Keratinocyte (primary cell): ENCODE measurements at places on chromosomes 2 and 18. TPM values are rescaled to one million over a fixed set of nuclear protein-coding genes. Genes with fewer than 3 reads are reported as not detected.

DNA sequence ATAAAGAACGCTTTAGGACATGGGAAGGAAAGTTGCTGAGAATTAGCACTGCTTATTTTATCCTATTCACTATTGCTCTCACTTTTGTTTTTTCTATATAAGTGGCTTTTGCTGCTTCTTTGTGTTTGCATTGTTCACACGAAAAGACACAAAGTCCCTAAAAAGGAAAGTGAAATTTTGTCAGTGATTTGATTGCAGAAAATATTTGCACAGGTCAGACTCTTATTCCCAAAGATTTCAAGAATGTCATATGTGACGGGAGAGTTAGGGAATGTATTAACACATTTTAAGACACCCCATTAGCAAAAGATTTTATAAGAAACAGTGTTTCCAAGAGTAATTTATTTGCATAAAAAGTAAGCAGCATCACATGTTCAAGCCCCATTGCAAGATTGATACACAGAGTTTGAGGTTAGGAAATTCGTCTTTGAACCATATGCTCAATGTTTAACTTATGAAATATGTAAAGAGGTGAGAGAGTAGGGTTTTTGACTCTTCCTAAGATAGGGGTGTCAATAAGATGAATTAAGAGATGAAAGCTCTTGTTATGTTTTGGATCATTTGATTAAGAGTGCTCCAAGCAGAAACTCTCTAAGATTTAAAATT is 57.0 kb downstream of the CCDC102B start:
- no peak for DNase-seq

ASB18 gene
- not detected in 3 replicates for polyA plus RNA-seq

DNA sequence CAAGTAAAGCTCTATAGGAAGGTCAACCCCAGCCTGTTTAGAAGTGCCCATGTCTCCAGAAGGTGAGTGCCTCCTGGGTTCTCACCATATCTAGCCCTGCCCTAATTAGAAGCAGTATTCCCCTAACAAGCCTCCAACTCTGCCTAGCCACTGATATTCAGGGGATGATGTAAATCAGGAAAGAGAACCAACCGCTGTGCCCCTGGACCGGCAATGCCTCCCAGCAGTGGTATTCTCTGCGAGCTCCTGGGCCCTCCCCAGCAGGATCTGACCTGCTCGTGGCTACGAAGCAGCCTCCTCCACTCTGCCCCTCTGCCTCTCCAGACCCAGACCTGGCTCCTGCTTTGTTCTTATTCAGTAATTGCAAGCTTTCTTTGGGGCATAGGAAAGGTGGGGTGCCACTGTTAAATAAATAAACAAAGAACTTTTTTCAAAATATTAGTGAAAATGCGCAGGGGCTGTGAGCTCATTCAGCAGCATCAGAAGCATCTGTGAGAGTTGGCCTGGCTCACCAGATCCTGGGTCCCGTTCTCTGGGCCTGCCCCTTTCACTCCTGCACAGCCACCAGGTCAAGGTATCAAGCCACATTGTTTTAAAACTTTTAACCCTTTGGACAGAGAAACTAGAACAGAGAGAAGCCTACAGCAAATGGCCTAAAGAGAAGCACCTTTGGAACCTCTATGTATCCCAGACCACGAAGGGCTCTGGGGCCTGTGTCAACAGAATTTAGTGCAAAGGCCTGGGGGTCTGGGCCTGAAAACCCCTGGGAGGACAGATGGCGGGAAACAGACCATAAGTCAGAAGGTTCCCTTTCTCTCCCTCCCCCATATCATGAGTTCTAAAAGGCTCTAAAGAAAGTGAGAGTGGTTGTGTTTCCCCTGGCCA is 11.9 kb downstream of the MREG start:
- no peak for DNase-seq

GRCh38 chr2:14693874-14694273 is 61.4 kb downstream of the LRATD1 start:
- DNase-seq = no peak

- no peak for DNase-seq
Observed at GRCh38 chr2:226802573-226802972, 3.0 kb upstream of the IRS1 start.

DNA sequence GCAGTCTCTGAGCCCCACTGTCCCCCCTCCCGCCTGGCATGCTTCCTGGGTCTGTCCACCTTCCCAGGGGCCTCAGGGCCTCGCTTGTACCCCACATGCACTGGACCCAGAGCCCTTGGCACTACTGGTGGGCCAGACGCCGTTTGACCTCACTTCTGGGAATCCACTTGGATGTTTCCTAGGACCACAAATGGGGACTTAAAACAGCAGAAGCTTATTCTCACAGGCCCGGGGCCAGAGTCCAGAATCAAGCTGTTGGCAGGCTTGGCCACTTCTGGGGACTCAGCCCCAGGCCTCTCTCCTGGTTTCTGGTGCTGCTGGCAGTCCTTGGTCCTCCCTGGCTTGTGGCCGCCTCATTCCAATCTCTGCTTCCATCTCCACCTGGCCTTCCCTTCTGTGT is 19.6 kb downstream of the ANO7 start:
- no peak for DNase-seq

CDH20 gene
- not detected in 3 replicates for polyA plus RNA-seq

DNA sequence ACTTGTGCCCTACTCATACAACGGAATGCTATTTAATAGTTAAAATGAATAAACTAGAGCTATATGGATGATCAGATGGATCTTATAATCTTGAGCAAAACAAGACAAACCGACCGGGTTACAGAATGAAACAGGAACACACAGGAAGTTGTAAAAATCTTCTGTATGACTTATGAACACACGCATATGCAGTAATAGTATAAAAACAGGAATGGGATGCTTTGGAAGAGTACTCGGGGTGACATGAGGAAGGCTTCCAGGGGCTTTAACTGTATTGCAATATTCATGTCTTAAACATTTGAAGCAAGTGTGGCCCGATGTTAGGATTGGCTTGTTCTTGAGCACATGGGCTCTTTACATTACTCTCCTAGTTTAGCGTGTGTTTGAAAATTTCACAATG is 14.9 kb upstream of the E2F6 start:
- DNase-seq = no peak

DNA sequence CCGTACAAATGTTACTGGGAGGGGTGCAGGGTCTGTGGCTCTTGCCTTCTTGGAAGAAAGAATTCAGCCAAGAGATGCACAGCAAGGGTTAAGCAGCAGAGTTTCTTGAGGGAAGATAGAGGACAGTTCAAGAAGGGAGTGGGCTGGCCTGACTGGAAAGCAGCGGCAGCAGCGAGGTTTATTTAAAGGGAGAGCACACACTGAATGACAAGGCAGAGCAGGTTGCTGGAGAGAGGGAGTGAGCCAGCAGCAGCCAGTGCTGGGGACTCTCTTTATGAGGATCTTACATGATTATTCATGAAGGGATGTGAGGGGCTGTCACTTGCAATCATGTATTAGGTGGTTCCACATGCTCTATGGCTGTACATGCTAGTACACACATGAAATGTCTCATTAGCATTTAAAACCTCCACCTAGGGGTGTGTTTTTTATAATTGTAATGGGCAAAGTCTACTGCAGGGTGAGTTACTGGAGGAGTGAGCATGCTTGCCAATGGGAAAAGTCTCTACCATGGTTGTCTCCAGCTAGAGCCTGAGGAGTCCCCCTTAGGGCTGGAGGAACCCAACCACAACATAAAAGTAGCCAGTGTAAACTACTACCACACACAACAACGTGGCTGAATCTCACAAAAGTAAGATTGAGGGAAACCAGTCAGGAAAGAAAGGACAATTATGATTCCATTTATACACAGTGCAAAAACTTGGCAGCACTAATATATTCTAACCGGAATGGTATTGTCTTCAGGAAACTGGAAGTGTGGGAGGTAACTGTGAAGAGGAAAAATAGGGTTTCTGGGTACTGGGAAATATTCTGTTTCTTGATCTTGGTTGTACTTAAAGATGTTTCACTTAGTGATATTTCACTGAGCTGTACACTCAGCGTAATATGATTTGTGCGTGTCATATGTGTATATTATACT is 87.6 kb upstream of the FAM110C start:
- no peak for DNase-seq

- no peak for DNase-seq
Observed at GRCh38 chr2:24007693-24008092, 2.2 kb upstream of the MFSD2B start.

NT5DC4 gene
- 0.03 to 1.00 TPM (median 0.07 TPM) in 3 replicates for polyA plus RNA-seq

DNA sequence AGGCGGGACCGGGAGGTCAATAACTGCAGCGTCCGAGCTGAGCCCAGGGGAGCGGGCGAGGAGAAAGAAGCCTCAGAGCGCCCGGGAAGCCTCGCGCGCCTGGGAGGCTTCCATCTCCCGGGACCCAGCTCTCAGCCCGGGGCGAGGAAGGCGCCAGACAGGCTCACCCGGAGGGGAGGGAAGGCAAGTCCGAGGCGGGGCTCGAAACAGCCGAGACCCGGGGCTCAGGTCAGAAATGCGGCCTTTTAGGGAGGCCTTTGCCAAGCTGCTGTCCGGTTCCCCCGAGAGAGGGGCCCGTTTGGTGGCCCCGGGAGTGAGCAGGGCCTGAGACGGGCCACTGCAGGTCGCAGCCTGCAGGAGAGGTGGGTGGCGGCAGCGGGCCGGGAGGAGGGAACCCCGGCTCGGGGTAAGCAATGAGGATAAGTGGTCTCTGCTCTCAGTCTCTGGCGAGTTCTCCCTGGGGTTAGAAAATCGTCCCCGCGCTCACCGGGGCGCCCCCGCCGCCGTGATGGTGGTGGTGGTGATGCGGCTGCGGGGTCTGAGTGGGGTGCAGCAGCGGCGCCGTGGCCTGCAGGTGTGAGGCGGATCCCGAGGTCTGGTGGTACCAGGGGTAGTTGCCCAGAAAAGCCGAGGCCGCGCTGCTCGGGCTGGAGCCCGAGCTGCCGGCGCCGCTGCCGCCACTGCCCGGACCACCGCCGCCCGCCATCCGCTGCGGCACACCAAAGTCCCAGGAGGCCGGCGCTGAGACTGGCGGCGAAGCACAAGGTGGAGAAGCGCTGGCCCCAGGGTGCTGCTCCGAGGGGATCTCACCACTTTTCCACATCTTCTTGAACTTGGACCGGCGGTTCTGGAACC is 2.4 kb downstream of the DLX2 start:
- no peak for DNase-seq

DNA sequence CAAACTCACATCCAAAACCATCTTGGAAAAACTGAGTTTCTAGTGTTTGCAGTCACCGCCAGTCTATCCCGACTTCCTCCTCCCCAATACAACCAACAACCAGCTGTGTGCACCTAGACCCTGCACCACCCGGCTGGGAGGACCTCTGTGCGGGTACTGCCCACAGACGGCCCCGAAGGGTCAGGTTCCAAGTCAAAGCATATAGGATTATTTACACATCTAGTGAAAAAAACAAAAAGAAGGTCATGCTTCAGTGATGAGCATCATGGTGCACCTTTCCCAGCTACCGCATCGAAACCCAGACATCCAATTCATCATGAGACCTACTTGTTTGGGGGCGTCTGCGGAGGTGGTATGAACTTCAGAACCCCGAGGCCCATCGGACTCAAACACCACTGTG is 124.8 kb downstream of the ZNF516 start:
- no peak for DNase-seq

GRCh38 chr2:234252772-234253171 is 202.3 kb downstream of the SPP2 start:
- DNase-seq = no peak

SP140 gene
- polyA plus RNA-seq = 0.95 to 1.2 TPM (median 0.95 TPM) in 3 replicates

DNA sequence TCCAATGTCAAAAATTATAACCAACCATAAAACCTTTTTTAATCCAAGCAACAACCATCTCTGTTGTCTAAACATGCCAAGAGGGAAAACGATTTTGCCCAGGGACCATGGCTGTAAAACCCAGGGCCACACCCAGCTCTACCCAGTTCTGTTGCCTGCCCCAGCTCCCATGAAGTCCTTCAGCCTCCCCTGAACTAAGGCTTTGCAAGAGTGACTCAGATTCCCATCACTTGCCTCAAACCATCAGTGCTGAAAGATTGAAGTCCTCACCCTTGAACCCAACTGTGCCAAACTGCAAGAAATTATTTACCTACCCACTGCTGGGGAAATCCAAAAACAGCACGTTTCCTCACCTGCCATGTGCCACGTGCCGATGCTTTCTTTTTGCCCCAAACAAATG is 102.5 kb downstream of the TFCP2L1 start:
- DNase-seq = no peak

LIMS2 gene
- not detected in 3 replicates for polyA plus RNA-seq

LHCGR gene
- polyA plus RNA-seq = not detected in 3 replicates

GRCh38 chr2:113149553-113150257 is 22.3 kb downstream of the IL1RN start:
- DNase-seq = no peak

TRPM8 gene
- 0.04 to 0.26 TPM (median 0.06 TPM) in 3 replicates for polyA plus RNA-seq

DNA sequence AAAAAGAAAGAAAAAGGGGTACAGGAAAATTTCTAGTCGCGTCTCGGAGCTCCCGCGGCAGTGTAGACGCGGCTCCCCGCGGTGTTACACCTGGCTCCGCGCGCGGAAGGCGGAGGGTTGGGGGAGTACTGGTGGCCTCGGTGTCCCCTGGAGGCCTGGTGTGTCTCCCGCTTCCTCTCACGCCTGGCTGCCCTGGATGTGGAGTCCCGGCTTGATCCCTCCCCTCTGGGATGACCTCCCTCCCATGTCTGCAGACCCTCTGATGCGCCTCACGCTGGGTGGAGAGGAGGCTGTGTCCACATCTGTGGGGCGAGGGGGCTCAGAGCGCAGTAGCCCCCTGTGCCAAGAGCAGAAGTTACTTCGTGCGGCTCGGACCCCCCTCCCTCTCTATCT is 1.2 kb downstream of the KIF5C start:
- no peak for DNase-seq

GKN2 gene
- polyA plus RNA-seq = 0.08 TPM in 1 of 3 replicates, not detected in the others

DNA sequence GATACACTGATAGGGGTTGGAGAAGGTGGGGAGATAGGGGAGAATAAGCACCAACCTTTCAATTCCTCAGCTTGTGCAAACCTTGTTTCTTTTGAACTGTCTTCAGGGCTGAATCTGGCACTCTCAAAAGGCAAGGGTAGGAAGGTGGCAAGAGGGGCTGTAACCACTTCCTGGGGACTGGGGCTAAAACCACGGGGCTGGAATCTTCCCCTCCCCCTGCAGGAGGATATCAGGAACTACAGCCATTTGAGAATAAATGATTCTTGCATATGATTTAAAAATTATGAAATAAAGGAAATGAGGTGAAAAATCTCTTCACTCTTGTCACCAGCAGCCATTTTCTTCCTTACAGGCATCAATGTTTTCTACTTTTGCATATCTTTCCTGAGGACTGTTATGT is 50.8 kb downstream of the ATOH8 start:
- DNase-seq = no peak

DNA sequence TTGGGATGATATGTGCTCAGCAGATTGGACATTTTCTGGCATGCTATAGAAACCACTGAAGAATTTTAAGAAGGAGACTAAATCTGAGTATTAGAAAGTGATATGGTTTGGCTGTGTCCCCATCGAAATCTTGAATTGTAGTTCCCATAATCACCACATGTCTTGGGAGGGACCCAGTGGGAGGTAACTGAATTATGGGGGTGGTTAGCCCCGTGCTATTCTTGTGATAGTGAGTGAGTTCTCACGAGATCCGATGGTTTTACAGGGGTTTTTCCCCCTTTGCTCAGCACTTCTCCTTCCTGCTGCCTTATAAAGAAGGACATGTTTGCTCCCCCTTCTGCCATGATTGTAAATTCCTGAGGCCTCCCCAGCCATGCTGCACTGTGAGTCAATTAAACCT is 535.9 kb upstream of the VRK2 start:
- no peak for DNase-seq

LBX2 gene
- polyA plus RNA-seq = 0.09 to 0.11 TPM (median 0.10 TPM) in 3 replicates
